ENCODE measurements at places on chromosomes 13 and 19. TPM values are rescaled to one million over a fixed set of nuclear protein-coding genes. Genes with fewer than 3 reads are reported as not detected.

TRPC4 gene
- total RNA-seq: not detected

DNA sequence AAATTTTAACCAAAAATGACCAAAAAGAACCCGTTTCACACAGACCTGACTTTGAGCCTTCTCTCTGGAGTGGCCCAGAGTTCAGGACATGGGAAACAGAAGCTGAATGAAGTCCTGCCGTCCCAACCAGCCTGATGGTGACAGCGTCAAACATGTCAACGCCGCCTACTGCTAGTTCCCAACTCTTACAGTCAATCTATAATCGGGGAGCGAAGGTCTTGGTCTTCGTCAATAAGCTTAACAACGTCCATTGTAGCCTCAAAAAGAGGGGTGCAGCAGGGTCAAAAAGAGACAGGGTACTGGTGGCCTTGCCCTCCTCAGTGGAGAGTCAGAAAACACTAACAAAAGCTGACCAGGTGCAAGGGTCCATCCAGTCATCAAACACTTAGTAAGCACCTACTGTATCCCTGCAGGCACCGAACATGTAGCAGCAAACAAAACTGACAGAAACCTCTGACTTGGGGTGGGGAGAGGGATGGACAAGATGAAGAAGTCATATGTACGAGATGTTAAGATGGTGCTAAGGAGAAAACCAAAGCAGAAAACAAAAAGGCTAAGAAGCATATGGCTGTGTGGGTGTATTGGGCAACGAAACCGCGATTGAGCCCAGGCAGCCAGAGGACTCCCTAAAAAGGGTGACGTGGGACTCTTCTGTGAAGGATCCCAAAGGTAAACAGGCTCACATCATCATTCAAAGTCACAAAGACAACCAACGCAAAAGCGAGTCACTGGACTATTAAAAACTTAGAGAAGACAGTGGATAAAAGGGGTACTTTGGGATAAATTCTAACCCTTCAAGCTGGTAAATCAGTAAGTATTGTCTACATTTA, 12.0 kb downstream of the MLLT1 start:
- no peak for DNase-seq
- no peak overlapping the region for H3K27ac ChIP-seq
- H3K36me3 ChIP-seq: peaks cover 17% of the 10 kb centered on the region
- no peaks in the 10 kb centered on the region for H3K27me3 ChIP-seq
- no peaks in the 10 kb centered on the region for H3K4me1 ChIP-seq

DNA sequence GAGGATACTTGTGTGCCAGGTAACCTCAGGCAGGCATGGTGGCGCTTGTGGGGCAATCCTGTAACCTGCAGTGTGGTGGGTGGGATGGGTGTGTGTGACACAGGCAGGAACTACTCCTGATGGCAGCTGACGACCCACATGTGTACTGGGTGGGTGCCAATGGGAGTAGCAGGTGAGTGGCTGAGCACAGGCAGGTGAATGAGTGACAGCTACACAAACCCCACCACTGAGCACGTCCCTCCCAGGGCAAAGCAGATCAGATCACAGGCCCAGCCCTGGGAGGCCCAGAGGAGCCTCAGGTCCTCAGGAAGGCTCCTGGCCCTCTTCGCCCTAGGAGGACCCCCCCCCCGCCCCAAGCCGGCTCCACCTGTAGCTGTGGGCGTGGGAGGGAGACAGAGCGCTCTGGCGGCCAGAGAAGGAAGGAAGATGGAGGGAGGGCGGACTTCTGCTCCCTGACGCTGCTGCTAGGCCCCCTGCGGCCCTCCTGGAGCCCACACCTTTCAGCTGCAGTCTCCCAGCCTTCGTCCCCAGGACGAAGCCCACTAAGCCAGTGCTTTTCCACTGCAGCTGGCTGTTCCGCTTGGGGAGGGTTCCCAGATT, 1.3 kb upstream of the ZNF181 start:
- no peak overlapping the region for H3K4me3 ChIP-seq
- no peak for DNase-seq
- H3K36me3 ChIP-seq: peaks cover 19% of the 10 kb centered on the region
- peaks cover 22% of the 10 kb centered on the region for H3K4me1 ChIP-seq

DNA sequence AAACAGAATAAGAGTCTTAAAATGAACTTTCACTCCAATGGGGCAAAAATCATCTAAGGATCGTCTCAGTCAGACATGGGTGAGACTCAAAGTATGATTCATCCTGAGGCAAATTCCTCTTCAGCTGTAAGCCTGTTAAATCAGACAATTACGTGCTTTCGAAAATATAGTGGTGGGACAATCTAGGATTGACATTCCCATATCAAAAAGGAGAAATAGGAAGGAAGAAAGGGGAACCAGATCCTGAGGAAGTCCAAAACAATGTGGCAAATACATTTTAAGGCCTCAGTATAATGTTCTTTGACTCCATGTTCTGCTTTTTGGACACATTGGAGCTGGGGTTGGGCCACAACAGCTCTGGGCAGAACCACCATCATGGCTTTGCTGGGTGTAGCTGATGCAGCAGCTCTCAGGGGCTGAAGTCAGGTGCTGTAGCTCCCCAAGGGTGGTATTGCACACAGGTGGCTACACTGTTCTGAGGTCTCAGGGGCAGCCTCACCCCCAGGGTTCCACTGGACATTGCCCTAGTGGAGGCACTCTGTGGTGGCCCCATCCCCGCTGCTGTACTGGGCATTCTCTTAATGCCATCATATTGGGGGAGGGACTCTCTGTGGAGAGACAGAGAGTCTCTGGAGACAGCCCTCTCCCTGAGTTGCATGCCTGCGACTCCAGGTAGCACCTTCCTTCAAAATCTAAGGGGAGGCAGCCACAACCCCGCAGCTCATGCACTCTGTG, 5.7 kb upstream of the FPR3 start:
- no peak overlapping the region for H3K4me3 ChIP-seq
- H3K27ac ChIP-seq: no peak overlapping the region
- no peak for DNase-seq
- H3K36me3 ChIP-seq: no peaks in the 10 kb centered on the region
- no peaks in the 10 kb centered on the region for H3K27me3 ChIP-seq

CD22 gene
- total RNA-seq: not detected

Measured in activated CD8-positive, alpha-beta memory T cell treated with anti-CD3 and anti-CD28 coated beads, Interleukin-2, amount 10 ng/mL, durations not matched to agents 7 days and 5 days (primary cell).